ENCODE measurements at places on chromosomes 12 and 14.

DNA sequence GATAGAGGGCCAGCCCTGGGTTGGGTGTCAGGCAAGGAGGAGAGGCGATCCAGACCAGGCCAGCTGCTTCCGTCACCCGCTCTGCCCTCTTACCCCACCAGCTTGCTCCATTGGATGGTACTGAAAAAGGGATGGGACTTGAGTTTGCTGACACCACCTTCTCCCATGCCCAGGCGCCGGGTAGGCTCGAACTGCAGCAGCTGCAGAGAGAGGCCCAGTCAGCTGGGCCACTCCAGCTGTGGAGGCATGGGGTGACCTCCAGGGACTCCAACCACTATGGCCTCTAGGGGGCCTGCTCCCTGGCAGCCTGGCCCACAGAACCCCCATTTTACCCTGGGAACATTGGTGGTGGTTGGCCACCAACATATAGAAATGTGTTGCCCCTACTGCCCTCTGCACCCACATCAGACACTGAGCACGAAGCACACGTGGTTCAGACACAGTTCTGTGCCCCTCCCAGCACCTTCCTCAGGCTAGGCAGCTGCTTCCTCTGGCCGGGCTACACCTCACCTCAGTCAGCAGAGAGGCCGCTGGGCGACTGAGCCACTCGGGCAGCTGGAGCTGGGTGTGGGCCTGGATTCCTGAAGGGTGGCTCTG, 16.0 kb downstream of the RPS6KL1 start:
- DNase-seq = no peak

DNA sequence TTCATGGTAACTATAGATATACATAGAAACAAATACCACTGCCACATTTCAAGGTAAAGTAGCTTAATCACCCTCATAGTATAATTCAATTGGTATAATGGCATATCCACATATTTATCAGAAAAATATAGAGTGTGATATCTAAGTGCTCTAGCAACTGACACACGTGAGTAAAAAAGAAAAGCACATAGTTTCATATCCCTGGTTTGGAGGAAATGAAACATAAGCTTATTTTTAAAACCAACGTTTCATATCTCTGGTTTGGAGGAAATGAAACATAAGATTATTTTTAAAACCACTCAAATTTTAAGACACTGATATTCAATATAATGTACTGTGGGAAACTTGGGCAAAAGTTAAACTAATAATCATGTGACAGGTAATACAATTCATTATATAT, 2.1 kb downstream of the OR6C70 start:
- no peak for DNase-seq

DNA sequence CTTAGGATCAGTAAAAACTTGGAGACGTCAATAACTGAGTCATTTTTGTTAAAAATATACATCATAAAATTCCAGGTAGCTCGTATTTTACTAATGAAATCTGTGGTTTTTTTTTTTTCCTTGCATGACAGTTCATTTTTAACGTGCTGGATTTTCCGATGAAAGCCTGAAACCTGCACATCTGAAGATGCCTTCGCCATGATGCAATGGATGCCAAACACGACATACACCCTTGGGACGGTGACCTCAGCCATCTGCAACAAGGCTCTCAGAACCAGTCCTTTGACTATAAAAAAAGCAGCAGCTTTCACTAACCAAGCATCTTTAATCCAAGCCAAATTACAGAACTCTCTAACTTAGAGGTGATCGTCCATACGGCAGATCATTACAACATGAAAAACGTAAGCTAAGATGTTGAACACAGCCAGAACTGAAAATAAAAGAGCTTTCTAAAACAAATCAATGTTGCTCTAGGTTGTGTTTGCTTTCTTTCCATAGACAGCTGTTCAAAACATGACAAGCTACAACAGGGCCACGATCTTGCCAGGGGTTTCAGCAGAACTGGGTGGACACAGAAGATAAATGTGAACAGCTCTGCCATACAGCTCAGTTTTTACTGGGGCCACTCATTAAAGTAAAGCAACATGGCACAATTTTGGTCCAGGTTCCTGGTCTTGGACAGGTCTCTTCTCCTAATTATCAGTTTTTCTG, 7.8 kb downstream of the NIN start:
- no peak for DNase-seq

DNA sequence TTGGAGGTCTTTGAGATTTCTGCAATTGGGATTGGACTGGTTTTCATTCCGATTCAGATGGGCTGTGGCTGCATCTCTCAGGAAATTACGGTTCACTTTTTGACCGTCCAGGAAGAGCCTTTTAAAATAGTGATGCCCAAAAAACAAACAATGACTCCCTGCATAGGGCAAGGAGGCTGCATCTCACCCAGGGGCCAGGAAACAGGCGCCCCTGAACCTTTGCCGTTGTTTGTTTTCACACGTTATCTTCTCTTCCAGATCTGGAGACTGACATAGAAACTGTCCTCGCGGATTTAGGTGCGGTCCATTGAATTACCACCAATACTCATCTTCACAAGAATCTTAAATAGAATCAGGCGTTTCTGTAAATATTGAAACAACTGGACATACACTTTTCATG, 66.0 kb downstream of the FLRT2 start:
- no peak for DNase-seq

DNA sequence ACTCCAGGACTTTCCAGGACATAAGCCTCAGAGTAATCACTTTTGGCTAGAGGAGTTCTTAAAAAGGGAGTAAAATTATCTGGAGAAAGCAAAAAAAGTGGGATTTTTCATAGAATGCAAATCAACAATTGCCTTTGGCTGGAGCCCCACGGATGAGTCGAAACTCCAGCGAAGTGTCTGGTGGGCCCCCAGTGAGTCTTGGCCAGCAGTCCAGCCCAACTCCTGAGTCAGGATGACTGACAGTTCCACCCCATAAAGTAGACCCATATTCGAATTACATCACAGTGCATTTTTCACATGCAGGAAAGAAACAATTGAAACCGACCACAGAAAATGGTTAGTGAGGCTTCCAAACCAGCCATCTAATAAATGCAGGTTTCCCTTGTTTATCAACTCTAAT, 265.7 kb downstream of the BCL11B start:
- no peak for DNase-seq

GRCh38 chr14:24186831-24187538, 1.6 kb downstream of the IPO4 start:
- DNase-seq = no peak

GRCh38 chr12:1357171-1357570, 237.2 kb downstream of the FBXL14 start:
- DNase-seq = no peak

GRCh38 chr14:53541411-53541810, 388.3 kb upstream of the DDHD1 start:
- DNase-seq = no peak

- no peak for DNase-seq
These were observed 61.1 kb upstream of the PTPRB start for GRCh38 chr12:70698345-70698744.

GRCh38 chr12:102957339-102958050, at the start of gene ASCL1:
Gene ASCL1 (plus strand): TSS chr12:102957674. CDS start chr12:102958245, 571 bp downstream.
- DNase-seq = no peak

DNA sequence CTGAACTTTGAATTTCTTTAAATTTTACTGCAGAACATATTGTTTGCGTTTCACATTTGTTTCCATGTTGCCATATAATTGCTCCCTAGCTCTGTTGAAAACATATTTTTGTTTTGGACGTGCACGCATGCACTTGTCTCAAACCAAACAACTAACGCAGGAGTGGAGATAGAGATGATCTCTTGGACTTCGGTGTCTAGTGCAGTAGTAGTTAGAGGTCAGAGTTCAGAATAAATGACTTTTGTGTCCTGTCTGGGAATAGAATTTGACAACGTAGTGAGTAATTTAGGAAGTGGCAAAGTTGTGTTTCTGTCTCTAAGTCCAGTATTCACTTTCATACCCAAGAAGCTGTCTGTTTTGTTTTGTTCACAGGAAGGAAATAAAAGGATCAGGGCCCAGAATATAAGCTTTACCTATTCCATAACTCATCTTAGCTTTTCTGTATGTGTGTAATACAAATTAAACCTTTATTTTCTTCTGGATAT, 173.8 kb downstream of the AEBP2 start:
- DNase-seq = no peak

GRCh38 chr14:92414690-92415445, 91.9 kb downstream of the SLC24A4 start:
- DNase-seq = no peak

- peak; percentile 47 for DNase-seq
These were observed 133.5 kb downstream of the KCNK10 start for GRCh38 chr14:88189417-88190191.

DNA sequence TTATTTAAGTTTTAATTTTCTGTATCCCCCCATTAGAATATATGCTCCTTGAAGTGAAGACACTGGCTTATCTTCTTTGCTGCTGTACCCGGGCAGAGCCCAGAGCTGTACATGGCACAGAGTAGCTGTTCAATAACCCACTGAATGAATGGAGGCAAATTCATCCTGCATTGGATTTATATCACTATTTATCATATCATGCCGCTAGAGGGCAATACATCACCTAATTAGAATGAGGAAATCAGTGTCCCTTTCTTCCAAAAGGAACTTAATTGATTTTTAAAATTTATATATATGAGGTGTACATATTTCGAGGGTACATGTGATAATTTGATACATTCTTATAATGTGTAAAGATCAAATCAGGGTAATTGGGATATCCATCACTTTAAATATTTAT, 89.2 kb upstream of the TMEM260 start:
- no peak for DNase-seq

DNA sequence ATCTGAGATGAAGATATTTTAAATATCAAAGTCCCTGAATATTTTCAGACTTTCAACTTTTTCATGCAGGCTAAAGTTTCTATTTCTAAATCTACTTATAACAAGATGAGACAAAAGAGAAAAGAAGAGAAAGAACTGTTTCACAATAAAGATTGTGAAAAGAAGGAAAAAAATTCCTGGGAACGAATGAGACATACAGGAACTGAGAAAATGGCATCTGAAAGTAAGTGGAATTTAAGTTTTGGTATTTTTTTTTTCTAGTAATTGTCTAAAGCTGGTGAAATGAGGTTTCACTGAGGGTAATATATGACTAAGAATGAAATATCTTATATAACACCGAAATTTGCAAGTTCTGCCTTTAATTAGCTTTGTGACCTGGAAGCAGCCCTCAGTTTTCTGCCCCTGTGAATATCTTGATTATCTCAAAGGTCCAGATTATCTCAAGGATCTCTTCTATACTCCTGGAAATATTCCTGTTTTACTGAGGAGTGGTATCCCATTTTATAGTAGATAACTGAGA, 55.7 kb upstream of the PRPF39 start:
- DNase-seq = no peak

DNA sequence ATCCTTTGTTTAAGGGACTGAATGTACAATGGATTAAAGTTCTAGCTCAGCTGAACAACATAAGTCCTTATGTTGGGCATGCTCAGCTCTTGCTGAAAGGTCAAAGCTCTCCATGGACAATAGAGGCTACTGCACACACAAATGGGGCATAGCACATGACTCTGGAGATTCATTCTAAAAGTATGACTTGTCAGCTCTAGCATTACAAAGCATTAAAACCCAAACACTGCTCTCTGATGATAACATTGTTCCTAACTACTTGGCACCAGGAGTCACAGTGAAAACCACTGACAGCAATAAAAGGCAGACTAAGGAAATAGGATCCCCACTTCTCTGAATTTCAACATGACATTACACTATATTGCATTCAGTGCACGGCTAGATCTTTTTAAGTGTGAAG, 21.9 kb upstream of the FSCB start:
- no peak for DNase-seq

GRCh38 chr14:104665114-104665656, 24.2 kb upstream of the INF2 start:
- DNase-seq = no peak

DNA sequence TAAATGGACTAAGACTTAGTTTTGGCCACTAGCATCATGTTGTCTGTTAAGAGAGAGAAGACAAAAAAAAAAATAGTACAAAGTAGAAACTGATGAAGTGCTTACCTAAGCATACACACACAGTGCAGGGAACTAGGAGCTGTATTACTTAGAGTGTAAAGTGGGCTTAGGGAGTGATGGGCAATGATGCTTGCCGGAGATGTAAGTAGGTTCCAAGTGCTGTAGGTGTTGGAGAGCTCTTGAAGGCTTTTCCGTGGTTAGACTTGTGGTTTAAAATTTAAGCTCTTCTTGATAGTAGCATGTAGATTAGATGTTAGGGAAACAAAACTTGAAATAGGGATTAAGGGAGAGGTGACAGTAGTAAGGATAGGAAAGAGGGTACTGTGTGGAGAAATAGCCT, 34.7 kb downstream of the MIA2 start:
- DNase-seq = no peak

DNA sequence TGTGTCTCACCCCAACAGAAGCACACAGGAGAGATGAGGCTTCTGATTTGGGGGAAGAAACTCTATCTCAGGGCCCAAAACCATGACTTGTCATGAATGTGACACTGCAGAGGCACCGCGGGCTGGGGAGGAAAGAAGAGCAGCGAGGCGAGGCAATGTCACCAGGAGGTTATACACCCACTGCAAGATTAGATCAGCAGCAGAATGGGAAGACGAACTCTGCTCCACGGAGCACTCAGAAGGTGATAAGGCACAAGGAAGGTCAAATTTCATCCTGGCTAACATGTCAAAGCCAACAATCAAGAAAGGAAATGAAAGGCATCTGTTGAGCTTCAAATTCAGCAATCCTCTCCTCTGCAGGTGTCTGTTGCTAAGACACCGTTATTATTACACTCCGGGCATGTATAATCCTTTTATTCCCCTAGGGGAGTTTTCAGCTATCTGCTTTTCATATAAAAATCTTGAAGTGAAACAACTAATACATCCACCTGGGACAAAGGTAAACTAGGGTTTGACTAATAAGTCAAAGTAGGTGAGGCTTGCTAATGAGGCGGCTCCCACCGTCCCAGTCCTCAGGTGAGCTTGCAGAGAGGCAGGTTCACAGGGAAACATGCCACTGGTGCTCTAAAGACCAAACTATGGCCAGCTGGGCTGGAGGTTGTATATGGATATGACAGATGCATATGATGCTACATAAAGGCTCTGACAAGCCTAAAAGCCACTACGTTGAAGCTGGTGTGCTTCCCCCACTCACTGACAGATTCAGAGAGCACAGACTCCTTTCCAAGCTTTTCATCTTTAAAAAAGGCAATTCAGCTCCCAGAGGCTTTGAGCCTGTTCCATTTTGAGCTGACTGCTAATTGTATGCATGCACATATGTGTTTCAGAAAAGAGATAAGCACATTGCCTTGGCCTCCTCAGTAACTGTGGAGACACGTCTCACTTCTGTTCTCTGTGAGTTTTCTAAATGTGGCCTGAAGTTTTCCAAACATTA, 221.2 kb downstream of the NELL2 start:
- DNase-seq = no peak

DNA sequence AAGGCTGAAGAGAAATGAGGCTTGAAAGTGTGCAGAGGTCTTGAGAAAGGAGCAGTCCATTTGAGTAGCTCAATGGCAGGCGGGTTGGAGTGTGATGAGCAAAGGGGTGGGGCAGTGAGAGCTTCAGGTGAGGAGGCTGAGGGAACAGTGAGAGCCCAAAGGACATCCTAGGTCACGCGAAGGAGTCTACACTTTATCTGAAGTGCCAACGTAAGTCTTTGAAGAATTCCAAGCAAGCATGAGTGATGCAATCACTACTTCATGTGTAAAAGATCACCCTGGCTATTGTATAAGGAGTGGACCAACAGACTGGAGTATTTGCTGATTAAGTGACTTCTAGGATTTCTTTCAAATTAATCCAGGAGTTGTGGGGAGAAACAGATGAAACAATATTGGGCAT, 159.9 kb upstream of the HIF1A start:
- no peak for DNase-seq

GRCh38 chr14:94946244-94946643, 176.3 kb upstream of the GSC start:
- DNase-seq = no peak

GRCh38 chr12:110636516-110636915, 22.6 kb downstream of the TCTN1 start:
- DNase-seq = no peak

GRCh38 chr12:26276709-26277108, 81.3 kb downstream of the SSPN start:
- no peak for DNase-seq
